ENCODE measurements at places on chromosomes 2 and 18. TPM values are rescaled to one million over a fixed set of nuclear protein-coding genes. Genes with fewer than 3 reads are reported as not detected.

- no peak for DNase-seq
- H3K4me3 ChIP-seq: no peak overlapping the region
Measured at GRCh38 chr2:84654414-84654813, 138.1 kb downstream of the DNAH6 start.

- no peaks in the 10 kb centered on the region for H3K36me3 ChIP-seq
- no peak overlapping the region for H3K27ac ChIP-seq
- no peak for DNase-seq
- no peaks in the 10 kb centered on the region for H3K27me3 ChIP-seq
- H3K4me3 ChIP-seq: no peak overlapping the region
- no peaks in the 10 kb centered on the region for H3K4me1 ChIP-seq
Measured at GRCh38 chr2:227826563-227826962, 12.9 kb downstream of the CCL20 start.

PKP4 gene
- total RNA-seq: 28.0 TPM

RPS27A gene
- 786 TPM for total RNA-seq

ANKRD29 gene
- 5.6 TPM for total RNA-seq

SIGLEC15 gene
- 0.54 TPM for total RNA-seq

Measured in thoracic aorta (tissue), 2 donors.